ENCODE measurements at places on chromosomes 3 and 15. TPM values are rescaled to one million over a fixed set of nuclear protein-coding genes. Genes with fewer than 3 reads are reported as not detected.
A peak's percentile ranks its signal among the peaks of the same experiment; 100 is the strongest.

GRCh38 chr15:58562135-58562534 lies 130.3 kb downstream of the LIPC start:
- DNase-seq, result no peak

DNA sequence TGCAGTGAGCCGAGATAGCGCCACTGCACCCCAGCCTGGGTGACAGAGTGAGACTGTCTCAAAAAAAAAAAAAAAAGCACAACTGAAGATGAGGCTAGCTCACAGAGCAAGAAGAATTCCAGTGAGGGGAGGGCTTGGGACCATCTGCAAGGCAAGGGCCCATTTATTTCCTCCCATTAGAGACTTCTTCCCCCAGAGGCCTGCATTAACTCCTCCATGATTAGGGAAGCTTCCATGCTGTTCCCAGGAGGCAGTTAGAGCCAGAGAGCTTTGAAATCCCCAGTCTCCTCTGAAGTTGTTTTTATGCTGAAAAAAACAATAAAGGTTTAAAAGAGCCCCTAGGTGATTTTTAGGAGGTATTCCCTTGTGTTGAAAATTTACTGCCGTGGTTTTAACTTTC lies 54.3 kb upstream of the ADCY5 start:
- DNase-seq, result no peak

The AP3B2 gene
- 0.64 TPM for total RNA-seq

GRCh38 chr3:170493712-170494182 lies 75.1 kb downstream of the CLDN11 start:
- DNase-seq, result peak; percentile 68

The TRH gene
- not detected for total RNA-seq

The ROPN1 gene
- total RNA-seq, result not detected

GRCh38 chr3:15638193-15638890 lies 36.8 kb downstream of the BTD start:
- DNase-seq, result peak; percentile 92

- DNase-seq, result no peak
Observed at GRCh38 chr3:3184876-3185275, 5.4 kb upstream of the CRBN start.
